ENCODE measurements at places on chromosomes 1 and 21.

GRCh38 chr1:155474146-155474545 lies 88.5 kb downstream of the ASH1L start:
- DNase-seq = no peak

- DNase-seq = no peak
Measured at GRCh38 chr21:32307706-32308105, 9.1 kb downstream of the MRAP start.

- no peak for DNase-seq
Measured at GRCh38 chr1:8122477-8123407, 96.6 kb upstream of the ERRFI1 start.

DNA sequence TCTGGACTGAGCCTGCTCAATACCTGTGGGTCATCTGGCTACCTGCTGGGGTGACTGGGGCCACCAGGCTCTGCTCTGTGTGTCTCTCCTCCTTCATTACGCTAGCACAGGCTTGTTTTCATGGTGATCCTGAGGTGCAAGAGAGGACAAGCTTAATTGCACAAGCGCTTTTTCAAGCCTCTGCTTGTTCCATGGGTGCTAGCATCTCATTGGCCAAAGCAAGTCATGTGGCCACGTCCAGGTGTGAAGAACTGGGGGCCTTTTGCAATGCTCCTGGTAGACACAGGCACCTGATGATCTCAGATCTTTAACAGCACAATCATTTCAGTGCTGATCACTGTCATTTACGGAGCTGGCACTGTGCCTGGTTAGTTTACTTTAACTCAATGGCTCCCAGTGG lies 114.6 kb downstream of the KAZN start:
- DNase-seq = no peak

GRCh38 chr1:159581422-159581821 lies 6.2 kb upstream of the APCS start:
- DNase-seq = no peak

GRCh38 chr1:228725178-228725577 lies 10.1 kb upstream of the RHOU start:
- no peak for DNase-seq

DNA sequence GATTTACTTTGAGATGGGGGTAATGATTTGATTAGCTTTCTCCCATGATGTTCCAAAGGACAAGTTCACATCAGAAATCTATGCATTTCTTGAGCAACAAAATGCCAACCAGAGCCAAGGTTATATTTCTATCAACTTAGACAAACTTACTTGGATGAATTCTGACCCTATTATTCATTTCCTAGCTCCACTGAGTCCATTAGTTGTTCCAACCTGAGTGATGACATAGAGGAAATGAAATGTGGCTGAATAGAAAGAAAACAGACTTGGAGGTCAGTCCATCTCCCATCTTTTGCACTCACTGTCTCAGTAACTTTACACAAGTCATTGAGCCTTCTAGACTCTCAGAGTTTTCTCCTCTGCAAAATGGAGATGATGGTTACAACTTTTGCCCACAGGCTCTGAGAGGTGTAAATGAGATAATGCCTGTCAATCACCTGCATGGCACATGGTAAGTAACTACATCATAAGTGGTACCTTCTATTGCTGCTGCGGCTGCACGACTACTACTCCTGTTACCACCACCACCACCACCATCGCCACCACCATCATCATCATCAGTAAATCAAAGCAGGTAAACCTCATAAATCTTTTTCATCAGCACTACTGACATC lies 98.2 kb downstream of the PTPN14 start:
- no peak for DNase-seq

- no peak for DNase-seq
Measured at GRCh38 chr1:63442141-63442475, 74.7 kb downstream of the ALG6 start.

GRCh38 chr1:112344754-112345423 lies 51.1 kb upstream of the CTTNBP2NL start:
- no peak for DNase-seq

DNA sequence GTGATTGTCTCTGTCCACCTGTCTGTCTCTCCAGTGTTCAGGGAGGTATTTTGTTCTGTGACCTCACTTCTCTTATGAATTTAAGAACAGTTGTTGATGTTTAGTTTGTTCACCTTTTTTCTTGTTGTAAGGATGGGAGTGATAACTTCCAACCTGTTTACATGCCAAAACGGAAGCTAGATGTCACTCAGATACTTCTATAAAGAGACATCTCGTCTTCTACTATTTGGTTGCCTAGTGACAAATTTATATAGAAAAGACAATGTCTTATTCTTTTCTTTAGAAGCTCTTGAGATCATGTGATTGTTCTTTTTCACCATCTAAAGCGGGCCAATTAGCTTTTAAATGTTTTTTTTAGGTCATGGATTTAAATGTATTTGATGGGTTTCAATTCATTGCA lies 33.8 kb downstream of the PRSS38 start:
- DNase-seq = peak; percentile 57

All from pons (tissue), 1 donor.